ENCODE measurements at places on chromosomes 5 and 9. TPM values are rescaled to one million over a fixed set of nuclear protein-coding genes. Genes with fewer than 3 reads are reported as not detected.

DNA sequence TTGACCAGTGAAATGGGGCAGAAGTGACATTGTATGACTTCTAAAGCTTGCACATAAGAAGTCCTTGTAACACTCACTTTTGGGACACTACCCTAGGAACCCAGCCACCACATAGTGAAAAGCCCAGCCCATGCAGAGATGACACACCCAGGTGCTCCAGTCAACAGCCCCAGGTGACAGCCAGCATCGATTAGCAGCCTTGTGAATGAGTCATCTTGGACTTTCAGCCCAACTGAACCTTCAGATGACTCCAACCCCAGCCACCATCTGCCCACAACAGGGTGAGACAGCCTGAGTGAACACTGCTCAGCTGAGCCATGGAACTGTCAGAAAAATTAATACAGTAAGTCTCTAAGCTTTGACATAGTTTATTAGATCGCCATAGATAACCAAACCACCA, 458.6 kb downstream of the ZSWIM6 start:
- no peak for DNase-seq

GRCh38 chr5:28691526-28691925, 1653.1 kb upstream of the CDH9 start:
- DNase-seq = no peak

PAEP gene
- total RNA-seq = not detected

- DNase-seq = no peak
These were observed 11.6 kb upstream of the CEL start for GRCh38 chr9:133050142-133050541.
